ENCODE measurements at places on chromosomes 7 and 10.

DNA sequence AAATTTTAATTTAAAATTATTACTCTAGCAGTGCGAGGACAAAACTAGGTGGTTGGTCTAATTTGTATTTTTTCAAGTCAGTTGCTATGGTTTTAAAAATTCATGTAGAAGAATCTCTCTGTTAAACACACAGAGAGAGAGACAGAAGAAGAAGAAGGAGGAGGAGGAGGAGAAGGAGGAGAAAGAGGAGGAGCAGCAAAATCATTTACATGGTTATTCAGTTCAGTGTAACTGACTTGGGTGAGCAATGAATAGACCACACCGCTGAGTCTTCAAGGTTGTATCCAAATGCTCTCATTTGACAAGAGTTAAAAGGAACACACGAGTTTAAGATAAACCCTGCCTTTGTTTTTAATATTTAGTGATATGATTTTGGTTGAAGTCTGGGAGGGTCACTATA is 131.1 kb downstream of the PDE1C start:
- no peak for DNase-seq

DNA sequence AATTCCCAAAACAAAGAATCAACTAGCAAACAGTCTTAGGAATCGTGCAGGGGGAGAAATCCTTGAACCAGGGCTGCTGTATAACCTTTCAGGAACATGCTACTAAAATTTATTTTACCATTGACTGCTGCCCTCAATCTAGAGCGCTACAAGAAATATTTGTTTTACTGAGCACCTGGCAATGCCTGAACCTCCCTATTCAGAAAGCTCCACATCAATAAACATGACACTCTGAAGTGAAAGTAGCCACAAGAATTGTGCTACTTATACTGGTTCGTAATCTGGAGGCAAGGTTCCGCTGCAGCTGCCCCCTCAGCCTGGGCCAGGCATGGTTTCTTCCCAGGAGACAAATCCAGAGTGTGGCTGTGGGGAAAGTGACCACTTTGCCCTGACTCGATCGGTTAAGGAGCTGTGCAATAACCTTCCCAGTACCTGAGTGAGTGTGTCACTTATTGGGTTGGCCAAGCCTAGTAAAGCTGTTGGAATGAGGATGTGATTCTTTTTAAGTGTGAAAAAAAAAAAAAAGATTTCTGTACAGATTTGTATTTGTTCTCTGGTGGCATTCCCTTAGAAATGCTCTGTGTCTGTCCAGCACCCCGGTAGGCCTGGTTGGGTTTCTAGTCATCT is 7.7 kb downstream of the VWA2 start:
- DNase-seq: no peak

DNA sequence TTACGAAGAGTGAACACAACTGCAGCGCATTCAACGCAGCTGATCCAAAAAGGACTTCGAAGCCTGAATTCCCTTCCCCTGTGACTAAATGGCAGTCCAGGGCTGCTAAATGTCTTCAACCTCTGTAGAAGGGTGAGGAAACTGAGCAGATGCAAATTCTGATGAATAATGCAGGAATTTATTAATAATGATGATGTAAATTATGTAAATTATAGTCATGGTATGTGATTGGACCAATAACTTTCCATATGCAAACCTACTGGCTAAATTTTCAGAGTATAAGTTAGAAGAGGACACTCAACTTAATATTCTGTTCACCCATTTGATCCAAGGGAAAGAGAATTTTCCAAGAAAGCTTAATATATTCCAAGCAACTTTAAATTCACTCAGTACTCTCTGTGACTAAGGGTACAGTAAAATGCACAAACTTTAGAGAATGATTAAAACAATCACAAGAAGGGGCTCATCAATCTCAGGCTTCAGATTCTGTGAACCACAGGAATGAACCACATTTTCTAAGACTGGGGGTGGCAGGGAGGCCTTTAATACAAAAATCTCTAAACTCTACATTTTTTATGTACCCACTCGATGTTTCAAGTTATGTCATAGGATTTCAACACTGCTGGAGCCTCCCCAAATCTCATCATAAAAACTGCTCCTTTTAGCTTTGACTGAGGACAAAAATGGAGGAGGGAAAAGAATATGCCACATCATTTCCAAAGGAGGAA is 3.5 kb downstream of the FGFR2 start:
- DNase-seq: no peak

DNA sequence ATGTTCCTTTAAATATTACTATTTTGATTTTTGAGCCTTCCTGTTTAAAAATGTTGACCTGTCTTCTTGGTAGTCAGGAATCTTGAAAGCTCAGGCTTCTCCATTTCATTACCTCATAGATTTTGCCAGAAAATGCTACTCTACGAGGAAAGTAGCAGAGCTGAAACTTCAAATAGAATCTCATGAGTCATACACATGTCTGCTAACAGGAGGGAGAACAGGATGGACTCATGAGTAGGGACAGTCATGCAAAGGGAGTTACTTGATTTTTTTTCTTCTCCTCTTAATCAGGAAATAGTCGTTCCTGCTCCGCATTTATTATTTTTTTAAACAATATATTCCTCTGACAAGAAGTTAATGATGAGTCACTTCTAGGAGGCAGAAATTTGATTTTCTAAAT is 37.0 kb upstream of the MINDY3 start:
- no peak for DNase-seq

- no peak for DNase-seq
These were observed 9.9 kb downstream of the CNNM1 start for GRCh38 chr10:99339077-99339476.

- DNase-seq: no peak
These were observed 73.1 kb downstream of the LANCL2 start for GRCh38 chr7:55438085-55438756.

GRCh38 chr10:99467236-99467999 is 37.0 kb upstream of the GOT1 start:
- no peak for DNase-seq

- no peak for DNase-seq
These were observed 28.7 kb downstream of the DGKI start for GRCh38 chr7:137818036-137818435.

DNA sequence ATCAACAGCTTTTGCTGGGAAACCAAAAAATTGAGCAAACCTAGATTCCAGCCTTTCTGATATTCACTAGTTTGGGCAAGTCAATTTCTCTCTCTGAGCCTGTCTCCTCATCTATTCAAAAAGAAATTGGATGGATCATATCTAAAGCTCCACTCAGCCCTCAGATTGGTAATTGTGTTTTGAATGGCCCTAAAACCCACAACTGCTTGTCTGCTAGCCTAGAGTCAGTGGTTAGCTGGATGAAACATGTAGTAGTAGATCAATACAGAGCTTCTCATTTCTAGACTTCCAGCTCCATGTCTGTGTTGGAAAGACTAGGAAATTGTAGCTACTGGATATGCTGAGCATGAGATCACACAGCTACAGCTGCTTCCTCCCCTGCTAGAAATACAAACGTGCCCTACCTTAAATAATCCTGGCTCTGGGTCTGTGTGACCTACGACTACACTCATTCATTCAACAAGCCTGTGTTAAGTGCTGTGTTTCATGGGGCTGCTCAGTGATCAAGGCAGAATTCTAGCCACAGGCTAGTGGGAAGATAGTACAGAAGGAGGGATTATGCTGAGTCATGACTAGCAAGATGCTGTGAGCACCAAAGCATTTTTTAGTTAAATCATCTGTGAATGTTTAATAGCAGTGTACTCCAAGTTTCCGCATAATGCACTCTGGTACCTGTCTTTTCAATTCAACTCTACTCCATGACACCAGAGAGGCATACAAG is 15.7 kb downstream of the DNTT start:
- no peak for DNase-seq

- no peak for DNase-seq
These were observed 16.6 kb downstream of the JAZF1 start for GRCh38 chr7:28163949-28164348.

GRCh38 chr7:13792208-13792607 is 197.3 kb downstream of the ETV1 start:
- no peak for DNase-seq

GRCh38 chr7:117963264-117964197 is 90.3 kb upstream of the CTTNBP2 start:
- DNase-seq: no peak

- no peak for DNase-seq
These were observed 155.2 kb downstream of the ARID5B start for GRCh38 chr10:62056698-62057097.

- no peak for DNase-seq
These were observed 86.6 kb downstream of the PRLHR start for GRCh38 chr10:118508863-118509262.

GRCh38 chr10:69352569-69353264 is 64.0 kb downstream of the TACR2 start:
- no peak for DNase-seq

DNA sequence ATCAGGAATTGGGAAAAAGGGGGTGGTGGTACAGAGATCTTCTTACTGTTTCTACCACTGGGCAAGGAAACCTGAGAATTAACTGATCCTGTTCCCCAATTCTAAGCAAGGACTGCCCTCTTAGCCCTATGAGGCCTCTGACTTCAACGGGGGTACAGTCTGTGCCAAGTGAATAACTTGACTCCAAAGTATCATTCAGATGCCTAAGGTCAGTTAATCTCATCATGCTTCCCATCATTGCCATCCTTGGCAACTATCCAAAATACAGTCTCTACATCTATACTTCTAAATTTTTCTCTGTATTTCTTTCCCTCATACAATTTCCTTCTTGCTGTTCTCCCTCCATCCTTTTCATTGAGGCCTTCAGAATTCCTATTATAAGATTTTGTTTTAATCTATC is 10.5 kb downstream of the PPP3CB start:
- no peak for DNase-seq

- no peak for DNase-seq
These were observed 94.7 kb downstream of the DYNC2I1 start for GRCh38 chr7:158950914-158951635.

DNA sequence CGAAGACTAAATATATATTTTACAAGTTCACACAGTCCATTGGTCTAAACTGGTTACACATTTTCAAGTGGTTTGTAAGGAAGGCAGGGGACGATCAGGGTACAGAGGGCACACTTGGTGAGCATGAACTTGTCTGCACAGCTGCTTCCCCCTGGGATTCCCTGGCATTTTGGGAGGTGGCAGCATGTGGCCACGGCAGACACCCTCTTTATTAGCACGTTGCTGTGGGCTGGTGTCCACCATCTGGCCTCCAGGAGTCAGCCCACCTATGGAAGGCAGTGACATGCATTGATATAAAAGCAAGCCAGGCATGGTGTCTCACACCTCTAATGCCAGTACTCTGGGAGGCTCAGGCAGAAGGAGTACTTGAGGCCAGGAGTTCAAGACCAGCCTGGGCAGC is 350.2 kb downstream of the TYW1 start:
- no peak for DNase-seq

DNA sequence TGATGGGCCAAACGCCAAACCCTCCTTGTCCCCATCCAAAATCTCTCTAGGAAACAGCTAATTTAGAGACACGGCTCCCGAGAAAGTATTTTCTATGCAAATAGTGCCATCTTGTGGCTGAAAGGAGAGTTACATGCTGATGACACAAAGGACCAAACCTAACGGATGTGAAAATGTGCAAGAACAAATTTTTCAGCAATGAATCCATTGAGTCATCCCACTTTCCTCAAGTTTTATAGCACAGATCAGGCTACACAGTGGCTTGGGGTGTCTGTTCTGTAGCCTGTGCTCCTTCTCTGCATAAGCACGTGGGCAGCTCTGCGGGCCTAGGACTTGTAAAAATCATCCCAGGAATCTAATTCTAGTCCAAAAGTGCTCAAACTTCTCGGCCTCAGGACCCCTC is 154.8 kb upstream of the PRR15 start:
- peak; percentile 42 for DNase-seq

GRCh38 chr7:17466216-17466615 is 167.8 kb downstream of the AHR start:
- DNase-seq: no peak

DNA sequence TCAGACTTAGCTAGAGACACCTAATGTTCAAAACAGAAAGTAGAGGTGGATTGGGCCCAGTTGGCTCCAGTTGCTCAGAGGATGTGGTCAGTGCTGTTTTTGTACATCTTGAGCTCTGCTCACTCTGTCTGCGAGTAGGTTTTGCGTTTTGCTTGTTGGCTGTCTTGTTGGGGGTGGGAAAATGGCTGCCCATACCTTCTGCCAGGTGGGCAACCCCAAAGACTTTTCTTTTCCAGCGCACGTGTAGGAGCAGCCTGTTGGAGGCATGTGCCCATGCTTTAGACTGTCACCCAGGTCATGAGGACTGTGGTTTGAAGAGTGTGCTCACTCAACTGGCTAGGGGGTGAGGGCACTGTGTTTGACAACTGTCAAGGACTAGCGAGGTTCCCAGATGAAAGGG is 73.9 kb downstream of the KAT6B start:
- DNase-seq: no peak

DNA sequence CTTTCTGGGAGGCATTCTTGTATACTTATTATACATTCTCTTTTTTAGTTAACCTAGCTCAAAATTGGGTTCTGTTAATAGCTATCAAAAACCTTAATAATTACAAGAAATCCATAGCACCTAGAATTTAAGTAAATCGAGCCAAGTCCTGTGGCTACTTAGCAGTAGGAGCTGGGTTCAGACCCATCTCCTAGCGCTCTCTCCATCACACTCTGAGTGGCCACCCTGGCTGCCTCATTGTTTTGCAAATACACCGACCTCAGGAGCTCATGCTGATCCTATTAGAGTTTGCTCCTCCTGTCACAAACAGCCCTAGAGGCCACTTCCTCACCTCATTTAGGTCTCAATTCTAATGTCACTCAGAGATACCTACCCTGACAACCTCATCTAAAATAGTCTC is 46.2 kb upstream of the OSBPL3 start:
- DNase-seq: no peak

- DNase-seq: no peak
These were observed 34.1 kb downstream of the NUDT1 start for GRCh38 chr7:2276107-2276506.

GRCh38 chr10:12617191-12618175 is 268.1 kb downstream of the CAMK1D start:
- no peak for DNase-seq

DNA sequence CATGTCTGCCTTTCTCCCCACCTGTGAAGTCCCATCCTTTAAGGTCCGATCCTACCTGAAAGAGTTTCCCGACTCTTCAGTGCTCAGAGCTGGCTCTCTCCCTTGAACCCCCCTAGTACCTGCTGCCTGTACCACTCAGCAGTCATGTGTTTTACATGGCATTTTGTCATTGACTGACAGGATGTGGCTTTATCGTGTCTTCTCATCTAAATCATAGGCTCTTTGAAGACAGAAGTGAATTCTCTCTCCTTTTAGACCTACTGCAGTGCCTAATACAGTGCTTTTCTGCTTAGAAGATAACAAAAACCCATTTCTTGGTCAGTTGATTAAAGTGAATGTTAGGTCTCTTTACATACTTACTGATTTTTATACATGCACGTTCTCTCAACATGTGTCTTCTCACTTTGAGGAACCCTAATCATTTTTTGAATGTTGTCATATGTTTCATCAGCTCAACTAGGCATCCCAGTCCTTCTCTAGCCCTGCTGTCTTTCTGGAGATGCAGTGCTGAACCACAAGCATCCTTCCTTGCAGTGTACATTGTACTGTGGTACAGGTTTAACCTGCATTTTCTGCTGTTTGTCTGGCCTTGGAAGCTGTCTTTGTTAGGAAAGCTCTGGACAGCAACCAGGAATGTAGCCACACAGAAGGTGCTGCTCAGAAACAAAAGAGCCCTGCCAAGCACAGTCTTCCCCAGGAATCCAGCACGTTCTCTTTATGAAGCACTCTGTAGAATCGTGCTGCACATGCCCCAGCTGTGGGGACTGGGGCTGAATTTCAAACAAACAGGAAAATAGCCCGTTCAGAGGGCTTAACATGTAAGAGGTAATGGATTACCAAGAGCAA is 28.1 kb upstream of the LRRC4 start:
- DNase-seq: no peak
